Activated T-helper 17 cell treated with anti-CD3 and anti-CD28 coated beads, Interleukin-2, amount 50 U/mL, for 72 hours (primary cell): ENCODE measurements at places on chromosomes 4 and X. TPM values are rescaled to one million over a fixed set of nuclear protein-coding genes. Genes with fewer than 3 reads are reported as not detected.

GRCh38 chr4:143389579-143390195, 53.0 kb downstream of the GAB1 start:
- no peak for ATAC-seq

DNA sequence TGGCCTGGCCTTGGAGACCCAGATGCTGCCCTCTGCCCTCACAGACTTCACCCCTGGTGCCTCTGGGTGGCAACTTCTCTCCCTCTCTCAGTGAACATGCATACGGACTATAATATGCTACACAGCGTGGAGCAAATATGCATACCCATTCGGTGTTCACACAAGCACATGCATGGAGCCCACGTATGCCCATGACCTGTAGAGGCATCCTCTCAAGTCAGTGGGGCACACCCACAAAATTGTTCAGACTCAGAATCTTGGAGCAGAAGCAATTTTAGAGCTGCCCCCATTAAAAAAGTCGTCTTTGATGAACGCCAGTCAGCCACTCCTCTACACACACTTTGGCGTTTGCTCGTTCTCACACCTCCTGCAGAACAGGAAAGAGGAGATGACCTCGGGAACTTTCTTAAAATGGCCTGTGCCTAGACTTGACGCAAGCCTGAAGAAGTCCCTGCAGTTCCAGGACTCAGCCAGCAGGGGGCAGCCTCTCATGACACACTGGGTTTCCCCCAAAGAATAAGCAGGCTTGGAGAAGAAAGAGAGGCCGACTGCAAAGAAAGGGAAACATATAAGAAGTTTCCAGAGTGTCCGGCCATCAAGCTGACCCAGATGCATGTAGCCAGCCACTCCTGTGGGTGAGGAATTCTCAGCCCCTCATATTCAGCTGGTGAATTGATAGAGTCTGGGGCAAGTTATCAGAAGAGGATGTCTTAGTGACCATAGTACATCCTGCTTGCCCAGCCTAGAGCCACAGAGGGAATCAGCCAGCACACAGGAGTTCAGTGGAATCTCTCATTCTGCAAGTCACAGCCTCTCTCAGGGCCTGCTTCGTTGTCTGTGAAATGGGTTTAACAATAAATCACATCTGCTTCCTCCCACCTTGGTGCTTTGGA, 17.3 kb downstream of the APLN start:
- peak; percentile 76 for ATAC-seq

- peak; percentile 13 for ATAC-seq
These were observed 929 bp downstream of the ZBTB33 start for GRCh38 chrX:120251471-120252011.

GRCh38 chr4:189404271-189404670, 536.4 kb upstream of the FRG1 start:
- ATAC-seq: no peak

- no peak for ATAC-seq
These were observed 173.0 kb upstream of the EMCN start for GRCh38 chr4:100690812-100691211.

DNA sequence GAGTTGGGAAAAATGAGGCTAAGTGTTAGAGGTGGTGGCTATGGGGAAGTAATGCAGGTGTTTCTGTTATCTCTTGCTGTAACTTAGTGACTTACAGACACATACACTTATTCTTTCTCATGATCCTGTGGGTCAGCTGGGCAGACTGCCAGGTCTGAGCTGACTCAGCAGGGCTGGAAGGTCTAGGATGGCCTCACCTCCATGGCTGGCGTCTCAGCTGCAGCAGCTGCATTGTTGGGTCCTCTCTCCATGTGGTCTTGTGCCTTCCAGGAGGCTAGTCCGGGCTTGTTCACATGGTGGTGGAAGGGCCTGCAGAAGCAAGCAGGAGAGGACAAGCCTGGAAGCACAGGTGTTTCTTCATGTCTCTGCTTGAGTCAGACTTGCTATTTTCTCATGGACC, 172.7 kb downstream of the NHS start:
- no peak for ATAC-seq

The TMEM144 gene
- 0.69 TPM for total RNA-seq
